ENCODE measurements at places on chromosomes 5 and 9. TPM values are rescaled to one million over a fixed set of nuclear protein-coding genes. Genes with fewer than 3 reads are reported as not detected.

LHX2 gene
- total RNA-seq, result not detected

IL17B gene
- total RNA-seq, result 0.72 TPM

GRIA1 gene
- total RNA-seq, result 0.22 TPM

ADGRD2 gene
- total RNA-seq, result not detected

NEUROG1 gene
- not detected for total RNA-seq

SLC6A7 gene
- total RNA-seq, result under 0.01 TPM

SLC34A3 gene
- total RNA-seq, result not detected

MYMK gene
- not detected for total RNA-seq

Measured in placental pericyte (primary cell).